ENCODE measurements at places on chromosomes 3 and 15. TPM values are rescaled to one million over a fixed set of nuclear protein-coding genes. Genes with fewer than 3 reads are reported as not detected.

DNA sequence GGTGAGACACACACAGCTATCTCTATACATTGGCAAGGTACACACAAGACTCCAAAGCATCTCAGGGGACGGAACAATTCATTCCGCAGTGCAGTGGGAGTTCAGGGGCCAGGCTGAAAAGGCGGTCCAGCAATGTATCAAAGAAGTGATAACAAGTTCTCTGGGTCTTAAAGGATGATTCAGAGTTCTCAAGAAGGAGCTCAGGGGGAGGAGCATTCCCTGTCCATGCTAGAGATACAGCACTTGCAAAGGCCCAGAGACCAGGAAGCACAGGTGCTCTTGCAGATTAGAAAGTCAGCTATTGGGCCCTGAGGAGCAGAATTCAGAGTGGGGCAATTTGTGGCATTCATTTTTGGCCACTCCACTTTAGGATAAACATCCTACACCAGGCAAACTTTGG, 34.9 kb downstream of the MECOM start:
- H3K36me3 ChIP-seq, result no peaks in the 10 kb centered on the region
- peaks cover 21% of the 10 kb centered on the region for H3K4me1 ChIP-seq
- H3K4me3 ChIP-seq, result no peak overlapping the region
- H3K27me3 ChIP-seq, result no peaks in the 10 kb centered on the region
- no peak overlapping the region for H3K27ac ChIP-seq

DNA sequence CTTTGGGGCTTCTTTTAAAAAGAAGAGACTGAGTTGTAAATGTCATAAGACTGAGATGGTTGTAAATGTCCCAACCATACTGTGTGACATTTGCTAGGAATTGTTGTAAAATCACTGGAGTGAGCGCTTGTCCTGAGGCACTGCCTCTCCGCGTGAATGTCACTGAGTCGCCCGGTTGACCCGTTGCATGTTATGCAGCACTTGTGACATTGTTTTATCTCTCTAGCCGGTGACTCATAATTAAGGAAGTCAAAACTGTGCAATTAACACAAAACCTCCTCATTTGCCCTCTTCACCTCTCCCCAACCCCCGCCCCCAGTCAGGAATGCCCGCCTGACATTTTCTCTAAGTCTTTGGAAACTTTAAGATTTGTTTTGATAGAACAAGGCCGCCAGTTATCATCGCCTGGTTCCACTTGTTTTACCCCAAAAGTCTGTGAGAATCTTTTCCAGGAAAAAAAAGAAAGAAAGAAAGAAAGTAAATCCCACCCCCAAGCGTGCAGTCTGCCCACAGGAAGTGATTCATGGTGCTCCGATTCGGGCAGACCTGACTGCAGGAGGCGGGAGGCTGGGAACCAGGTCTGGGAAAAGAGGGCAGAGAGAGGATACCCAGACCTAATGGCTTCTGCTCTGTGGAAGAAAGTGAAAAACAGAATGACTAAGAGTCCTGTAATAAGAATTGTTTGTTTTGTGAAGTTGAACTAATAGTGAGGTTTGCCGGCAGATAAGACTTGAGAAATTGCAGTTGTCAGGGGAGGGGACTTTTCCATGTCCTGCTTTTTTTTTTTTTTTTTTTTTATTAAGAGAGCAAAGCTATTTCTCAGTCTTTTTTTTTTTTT, 84.8 kb downstream of the SMAD3 start:
- H3K36me3 ChIP-seq, result no peaks in the 10 kb centered on the region
- H3K4me3 ChIP-seq, result peak overlapping the region; percentile 19

Gene PLCH1
- total RNA-seq, result 24.4 TPM

DNA sequence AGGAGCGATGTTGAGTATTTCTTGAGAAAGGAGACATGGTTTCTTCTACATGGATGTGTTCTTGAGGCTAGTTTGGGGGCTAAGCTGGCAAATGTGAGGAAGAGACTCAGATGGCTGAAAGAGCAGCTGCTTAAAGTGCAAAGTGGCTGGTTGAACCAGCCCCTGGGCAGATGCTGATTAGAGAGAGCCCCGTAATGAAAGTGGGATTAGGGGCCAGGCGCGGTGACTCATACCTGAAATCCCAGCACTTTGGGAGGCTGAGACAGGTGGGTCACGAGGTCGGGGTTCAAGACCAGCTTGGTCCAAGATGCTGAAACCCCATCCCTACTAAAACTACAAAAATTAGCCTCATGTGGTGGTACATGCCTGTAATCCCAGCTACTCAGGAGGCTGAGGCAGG, 75.0 kb upstream of the GCNT3 start:
- H3K36me3 ChIP-seq, result no peaks in the 10 kb centered on the region
- no peak for DNase-seq
- H3K4me3 ChIP-seq, result no peak overlapping the region
- no peaks in the 10 kb centered on the region for H3K27me3 ChIP-seq
- no peaks in the 10 kb centered on the region for H3K4me1 ChIP-seq

DNA sequence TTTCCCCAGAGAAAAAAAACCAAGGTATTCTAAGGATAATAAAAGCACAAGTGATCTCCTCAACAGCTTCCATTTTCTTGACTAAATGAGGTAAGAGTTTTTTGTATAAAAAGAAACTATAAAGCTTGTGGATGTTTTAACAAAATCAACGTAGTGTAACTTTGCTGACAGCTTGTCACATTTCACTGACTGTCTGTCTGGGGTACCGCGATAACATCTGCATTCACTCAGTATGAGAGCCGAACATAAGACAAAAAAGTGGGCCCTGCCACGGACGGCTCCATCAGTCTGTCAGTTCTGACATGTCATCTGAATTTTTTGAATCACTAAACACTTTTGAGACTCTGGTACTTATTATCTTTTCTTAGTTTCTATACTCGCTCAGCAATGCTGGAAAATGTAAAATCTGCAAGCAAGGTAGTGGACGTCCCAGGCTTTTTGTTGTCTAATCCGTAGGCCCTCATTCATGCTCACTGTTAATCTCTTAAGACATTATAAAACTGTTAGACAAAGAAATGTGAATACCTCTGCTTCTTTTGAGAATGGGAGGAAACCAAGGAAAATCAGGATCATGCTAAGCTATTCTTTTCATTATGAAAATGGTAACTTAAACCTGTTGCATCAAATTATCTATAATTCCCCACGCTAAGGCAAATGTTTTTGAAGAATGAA, 307.1 kb downstream of the MECOM start:
- H3K36me3 ChIP-seq, result no peaks in the 10 kb centered on the region
- H3K27ac ChIP-seq, result no peak overlapping the region
- no peak for DNase-seq
- H3K4me3 ChIP-seq, result no peak overlapping the region
- H3K27me3 ChIP-seq, result no peaks in the 10 kb centered on the region
- H3K4me1 ChIP-seq, result peaks cover 10% of the 10 kb centered on the region

Gene TF
- 0.76 TPM for total RNA-seq

- no peak overlapping the region for H3K27ac ChIP-seq
- no peaks in the 10 kb centered on the region for H3K27me3 ChIP-seq
- no peaks in the 10 kb centered on the region for H3K4me1 ChIP-seq
- DNase-seq, result no peak
- no peaks in the 10 kb centered on the region for H3K36me3 ChIP-seq
- no peak overlapping the region for H3K4me3 ChIP-seq
Measured at GRCh38 chr15:49688135-49688790, 67.4 kb downstream of the DTWD1 start.

Gene IFRD2
- total RNA-seq, result 92.4 TPM

DNA sequence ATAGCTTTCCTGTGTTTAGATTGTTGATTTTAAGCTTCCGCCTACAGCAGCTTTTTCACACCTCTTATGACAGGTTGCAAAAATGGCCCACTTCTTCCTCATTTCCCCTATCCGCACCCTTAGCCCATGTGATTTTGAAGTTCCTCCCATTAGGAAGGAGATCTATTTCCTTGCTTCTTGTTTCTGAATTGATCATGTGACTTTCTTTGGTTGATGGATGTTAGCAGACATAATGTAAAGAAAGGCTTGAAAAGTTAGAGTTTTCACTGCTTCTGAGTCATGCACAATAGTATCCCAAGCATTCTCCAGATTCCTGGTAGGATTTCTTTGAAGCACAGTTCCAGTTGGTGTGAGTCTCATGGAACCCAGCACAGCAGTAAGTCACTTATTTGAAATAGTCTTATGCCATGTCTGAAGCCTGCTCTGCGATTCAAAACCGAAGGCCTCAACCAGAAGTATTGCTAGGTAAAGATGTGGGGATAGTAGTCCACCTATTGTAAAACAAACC, 76.6 kb downstream of the EDEM1 start:
- H3K4me1 ChIP-seq, result no peaks in the 10 kb centered on the region
- no peak overlapping the region for H3K4me3 ChIP-seq
- H3K27ac ChIP-seq, result no peak overlapping the region
- no peak for DNase-seq

GRCh38 chr15:84681831-84682230, 23.8 kb upstream of the NMB start:
- no peak overlapping the region for H3K27ac ChIP-seq
- H3K4me3 ChIP-seq, result no peak overlapping the region
- DNase-seq, result no peak
- no peaks in the 10 kb centered on the region for H3K4me1 ChIP-seq
- peaks cover 28% of the 10 kb centered on the region for H3K36me3 ChIP-seq
- H3K27me3 ChIP-seq, result no peaks in the 10 kb centered on the region

Gene PLXNA1
- 80.2 TPM for total RNA-seq

Gene IL20RB
- 4.6 TPM for total RNA-seq

DNA sequence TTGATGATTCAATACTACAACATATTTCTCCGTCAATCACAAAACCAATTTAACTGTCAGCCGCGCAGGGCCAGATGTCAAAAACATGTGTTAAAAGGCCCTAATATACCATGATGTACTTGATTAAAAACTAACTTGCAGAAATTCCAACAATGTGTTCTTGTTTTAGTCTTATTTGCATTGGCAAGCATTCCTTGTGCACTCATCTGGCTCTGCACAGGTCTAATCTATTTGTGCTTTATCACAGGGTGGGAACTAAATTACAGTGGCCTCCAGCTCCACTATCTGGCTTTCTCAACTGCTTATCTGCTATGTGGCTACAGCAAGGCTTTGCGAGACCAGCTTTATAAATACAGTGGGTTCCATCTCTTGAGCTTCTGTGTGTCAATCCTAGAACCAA, 455.5 kb downstream of the ERC2 start:
- H3K4me1 ChIP-seq, result peaks cover 7% of the 10 kb centered on the region
- no peak overlapping the region for H3K27ac ChIP-seq
- DNase-seq, result no peak
- H3K36me3 ChIP-seq, result no peaks in the 10 kb centered on the region
- H3K4me3 ChIP-seq, result no peak overlapping the region
- H3K27me3 ChIP-seq, result no peaks in the 10 kb centered on the region

- no peak overlapping the region for H3K4me3 ChIP-seq
- no peak for DNase-seq
- H3K36me3 ChIP-seq, result 0 out of 2 replicates have a peak, but pooled peaks cover 10% of the 10 kb centered on the region
- H3K27me3 ChIP-seq, result no peaks in the 10 kb centered on the region
Measured at GRCh38 chr3:49378249-49378895, 20.2 kb upstream of the GPX1 start.

Gene TMIE
- 0.16 TPM for total RNA-seq

Gene NRG4
- not detected for total RNA-seq

Gene ALG1L2
- not detected for total RNA-seq

GRCh38 chr15:81029414-81030300, 28.9 kb downstream of the TLNRD1 start:
- no peak overlapping the region for H3K27ac ChIP-seq
- H3K4me3 ChIP-seq, result no peak overlapping the region
- no peaks in the 10 kb centered on the region for H3K27me3 ChIP-seq
- DNase-seq, result no peak

Gene CFAP91
- total RNA-seq, result 4.9 TPM

GRCh38 chr3:156817646-156818272, 8.4 kb upstream of the LEKR1 start:
- no peaks in the 10 kb centered on the region for H3K36me3 ChIP-seq
- no peak for DNase-seq
- peaks cover 19% of the 10 kb centered on the region for H3K4me1 ChIP-seq
- peak overlapping the region; percentile 51 for H3K4me3 ChIP-seq
- H3K27me3 ChIP-seq, result peaks cover 79% of the 10 kb centered on the region

Gene OPA1
- total RNA-seq, result 78.8 TPM

Gene SLC38A3
- total RNA-seq, result 3.0 TPM

Gene NR2E3
- total RNA-seq, result 0.62 TPM

DNA sequence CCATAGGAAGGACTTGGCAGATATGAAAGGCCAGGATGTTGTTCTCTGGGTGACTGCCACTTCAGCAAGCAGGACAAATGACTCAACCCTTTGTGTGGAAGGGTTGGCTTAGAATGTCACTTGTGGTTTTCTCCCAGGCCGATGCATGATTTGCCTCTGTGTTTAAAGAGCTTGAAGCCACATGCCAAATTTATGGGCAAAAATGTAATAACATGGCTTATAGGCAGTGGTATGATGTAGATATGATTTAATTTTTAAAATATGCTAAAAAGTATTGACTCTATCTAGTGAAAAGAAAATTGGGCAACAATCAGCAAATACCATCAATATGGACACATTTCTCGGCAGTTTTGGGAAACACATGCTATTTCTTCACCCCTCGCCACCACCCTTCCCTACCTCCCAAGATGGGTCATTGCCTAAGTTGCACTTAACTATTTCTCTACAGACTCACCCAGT, 114.6 kb downstream of the CYP19A1 start:
- no peak overlapping the region for H3K27ac ChIP-seq
- H3K36me3 ChIP-seq, result no peaks in the 10 kb centered on the region
- no peaks in the 10 kb centered on the region for H3K27me3 ChIP-seq
- DNase-seq, result no peak

DNA sequence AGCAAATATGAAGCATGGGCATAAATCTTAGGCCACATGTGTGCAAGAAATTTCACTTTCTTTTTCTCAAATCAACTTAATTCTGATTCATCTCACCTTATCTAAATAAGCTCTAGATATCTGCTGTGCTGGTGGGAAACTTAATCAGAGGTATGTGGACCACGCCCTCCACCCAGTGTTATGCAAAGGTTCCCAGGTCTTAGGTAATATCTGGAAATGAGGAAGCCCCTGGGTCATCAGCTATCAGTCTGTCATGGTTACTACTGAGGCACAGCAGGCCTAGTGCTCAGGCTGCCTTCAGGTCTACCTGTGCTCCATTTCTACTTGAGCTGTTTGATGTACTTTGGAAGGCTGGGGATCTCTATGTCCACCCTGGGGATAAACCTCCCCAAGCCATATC, 134.4 kb upstream of the KCNH8 start:
- H3K27me3 ChIP-seq, result no peaks in the 10 kb centered on the region
- no peak overlapping the region for H3K27ac ChIP-seq
- H3K36me3 ChIP-seq, result no peaks in the 10 kb centered on the region
- 0 out of 2 replicates have a peak, but pooled peaks cover 4% of the 10 kb centered on the region for H3K4me1 ChIP-seq

DNA sequence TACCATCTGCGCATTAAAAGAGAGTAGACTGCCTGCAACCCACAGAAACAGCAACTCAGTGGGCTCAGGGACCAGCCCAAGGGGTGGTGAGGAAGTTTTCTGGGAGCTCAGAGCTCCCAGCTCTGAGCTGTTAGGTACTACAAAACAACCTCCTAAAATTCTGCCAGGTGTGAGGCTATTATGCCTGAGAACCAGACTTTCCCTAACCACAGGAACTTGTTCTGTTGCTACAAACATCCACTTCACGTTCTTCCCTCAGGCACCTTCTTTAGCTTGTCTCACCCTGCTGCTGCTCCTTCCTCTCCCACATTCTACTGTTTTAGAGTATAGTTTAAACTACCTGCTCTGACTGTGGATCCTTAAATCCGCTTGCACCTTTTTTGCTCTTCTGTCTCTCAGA, 399.4 kb downstream of the ROBO1 start:
- no peak overlapping the region for H3K27ac ChIP-seq
- H3K4me1 ChIP-seq, result peaks cover 8% of the 10 kb centered on the region
- no peak overlapping the region for H3K4me3 ChIP-seq
- no peaks in the 10 kb centered on the region for H3K36me3 ChIP-seq
- no peaks in the 10 kb centered on the region for H3K27me3 ChIP-seq

GRCh38 chr3:42451116-42451515, 40.7 kb upstream of the LYZL4 start:
- H3K4me1 ChIP-seq, result peaks cover 18% of the 10 kb centered on the region
- no peaks in the 10 kb centered on the region for H3K36me3 ChIP-seq
- no peaks in the 10 kb centered on the region for H3K27me3 ChIP-seq
- no peak for DNase-seq
- H3K4me3 ChIP-seq, result no peak overlapping the region

Gene RPL39L
- 70.6 TPM for total RNA-seq

Gene FBXO40
- 0.23 TPM for total RNA-seq
